ENCODE measurements at places on chromosomes 5 and 9.

GRCh38 chr5:31911291-31912265 is 262.5 kb downstream of the GOLPH3 start:
- peak; percentile 36 for DNase-seq

- no peak for DNase-seq
These were observed 108.1 kb upstream of the FBN2 start for GRCh38 chr5:128646176-128646575.

GRCh38 chr9:133114886-133115603 is 6.0 kb downstream of the RALGDS start:
- no peak for DNase-seq

DNA sequence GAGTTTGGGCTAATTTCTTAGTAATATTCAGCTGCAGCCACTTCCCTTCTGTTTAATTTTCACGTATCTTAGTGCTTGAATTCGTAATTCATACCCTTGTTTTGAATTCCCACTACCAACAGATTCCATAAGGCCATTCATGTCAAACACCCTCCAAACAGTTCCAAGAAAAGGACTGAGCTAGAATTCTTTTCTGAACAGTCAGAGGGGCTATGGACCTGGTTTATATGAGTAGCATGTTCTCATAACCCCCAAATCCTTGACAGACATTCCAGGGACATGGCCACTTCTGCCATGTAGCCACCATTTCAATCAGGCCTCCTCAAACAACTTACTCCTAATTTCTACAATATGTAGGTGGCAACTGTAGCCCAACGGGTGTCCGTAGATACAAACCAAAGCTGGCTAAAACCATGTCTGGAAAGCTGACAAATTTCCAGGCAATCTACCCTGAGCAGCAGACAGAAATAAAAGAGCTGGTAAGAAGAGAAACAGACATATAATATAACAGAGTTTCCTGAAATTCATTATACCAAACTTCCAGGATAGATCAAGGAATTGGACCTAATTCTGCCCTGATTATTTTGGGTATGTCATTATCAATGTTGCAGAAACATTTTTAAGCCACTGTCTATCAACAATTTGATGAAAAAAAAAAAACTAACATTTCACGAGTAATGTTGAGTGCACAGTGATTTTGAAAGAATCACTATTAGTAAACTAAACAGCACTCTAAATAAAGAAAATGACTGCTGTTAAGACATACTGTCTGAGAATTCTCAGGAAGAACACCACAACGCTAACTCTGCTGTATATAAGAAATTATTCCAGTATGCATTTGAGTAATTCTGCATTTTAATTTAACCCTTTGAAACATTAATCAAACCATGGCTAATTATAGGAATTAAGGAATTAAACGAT is 40.7 kb downstream of the EBF1 start:
- no peak for DNase-seq

GRCh38 chr9:134033516-134034214 is 8.4 kb downstream of the BRD3OS start:
- DNase-seq = no peak
